ENCODE measurements at places on chromosomes 7 and 10. TPM values are rescaled to one million over a fixed set of nuclear protein-coding genes. Genes with fewer than 3 reads are reported as not detected.

DNA sequence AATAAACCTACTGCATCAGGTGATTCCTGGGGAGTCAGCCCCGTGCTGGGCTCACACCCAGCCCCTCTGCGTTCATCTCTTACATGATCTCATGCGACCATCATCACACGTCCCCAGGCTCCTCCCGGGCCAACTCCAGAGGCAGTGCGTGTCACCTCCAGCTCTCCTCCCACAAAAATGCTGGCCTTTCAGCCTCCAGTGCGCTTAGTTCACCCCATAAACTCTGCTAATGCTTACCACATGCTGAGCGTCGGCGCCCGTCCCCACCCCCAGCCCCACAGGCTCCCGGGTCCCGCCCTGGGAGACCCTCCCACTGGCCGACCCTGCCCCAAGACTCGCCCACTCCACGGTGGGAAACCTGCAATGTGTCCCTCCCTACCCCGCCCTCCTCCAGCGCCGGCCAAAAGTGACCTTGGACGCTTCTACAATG is 816 bp upstream of the SDK1 start:
- H3K4me1 ChIP-seq, result peaks cover 10% of the 10 kb centered on the region
- no peak for DNase-seq
- H3K36me3 ChIP-seq, result no peaks in the 10 kb centered on the region
- H3K4me3 ChIP-seq, result no peak overlapping the region

GRCh38 chr7:33862946-33863814 is 42.2 kb upstream of the BMPER start:
- DNase-seq, result no peak
- H3K27me3 ChIP-seq, result no peaks in the 10 kb centered on the region
- no peak overlapping the region for H3K27ac ChIP-seq
- no peak overlapping the region for H3K4me3 ChIP-seq

- H3K36me3 ChIP-seq, result peaks cover 8% of the 10 kb centered on the region
- no peak overlapping the region for H3K4me3 ChIP-seq
- H3K4me1 ChIP-seq, result peaks cover 22% of the 10 kb centered on the region
- no peak overlapping the region for H3K27ac ChIP-seq
- DNase-seq, result no peak
Observed at GRCh38 chr7:97025983-97026714, 1.5 kb upstream of the DLX5 start.

DNA sequence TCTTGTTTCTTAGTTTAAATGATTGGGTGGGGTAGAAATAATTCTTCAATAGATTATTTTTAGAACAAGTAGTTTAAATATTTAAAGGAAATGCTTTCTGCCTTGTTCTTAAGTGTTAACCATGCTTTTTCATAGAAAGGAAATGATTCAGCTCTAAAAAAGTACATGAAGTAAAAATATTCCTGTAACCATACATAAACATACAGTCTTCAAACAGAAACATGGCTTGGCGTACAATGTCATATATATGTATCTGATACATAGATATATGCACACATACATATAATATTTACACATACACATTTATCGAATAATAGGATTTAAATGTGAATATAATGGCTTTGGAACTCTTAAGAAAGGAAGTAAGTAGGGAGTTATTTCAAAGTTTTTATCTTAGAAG is 84.4 kb downstream of the RUNDC3B start:
- H3K36me3 ChIP-seq, result no peaks in the 10 kb centered on the region
- no peak overlapping the region for H3K4me3 ChIP-seq
- DNase-seq, result no peak
- H3K27me3 ChIP-seq, result peaks cover 3% of the 10 kb centered on the region
- no peaks in the 10 kb centered on the region for H3K4me1 ChIP-seq

DNA sequence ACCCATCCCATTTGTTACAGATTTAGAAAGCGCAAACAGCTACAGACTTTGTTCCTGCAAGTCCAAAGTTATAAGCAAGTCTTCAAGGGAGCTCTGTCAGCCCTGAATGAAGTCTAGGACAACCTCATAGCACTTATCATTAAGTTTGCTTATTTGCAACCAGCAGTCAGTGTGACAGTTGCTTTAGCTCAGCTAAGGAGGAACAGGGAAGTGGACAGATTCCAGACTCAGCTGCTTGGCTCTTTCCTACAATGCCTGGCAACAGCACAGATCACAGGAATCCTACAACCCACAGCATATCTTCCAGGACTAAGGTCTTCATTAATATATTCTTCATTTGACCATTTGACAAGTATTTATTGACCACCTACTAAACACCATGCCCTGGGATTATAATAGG is 17.4 kb upstream of the KIF5B start:
- no peak for DNase-seq
- H3K4me1 ChIP-seq, result no peaks in the 10 kb centered on the region
- H3K4me3 ChIP-seq, result no peak overlapping the region
- no peaks in the 10 kb centered on the region for H3K36me3 ChIP-seq
- H3K27ac ChIP-seq, result no peak overlapping the region

DNA sequence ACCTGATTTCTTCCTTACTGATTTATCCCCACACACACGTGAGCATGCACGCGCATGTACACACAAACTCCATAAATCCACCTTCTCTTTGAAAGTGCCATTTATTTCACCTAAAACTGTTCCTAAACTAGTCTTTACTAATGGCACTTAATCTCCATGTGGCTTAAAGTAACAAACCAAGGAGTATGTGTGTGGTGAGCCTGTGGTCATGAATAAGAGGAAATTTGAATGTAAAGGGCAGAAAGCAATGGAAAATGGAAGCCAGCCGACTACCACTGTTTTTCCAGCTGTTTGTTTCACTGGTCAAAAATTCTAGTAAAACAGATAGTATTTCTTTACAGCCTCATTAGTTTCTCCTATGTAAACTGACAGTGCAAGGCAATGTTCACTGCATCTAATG is 23.8 kb downstream of the SEMA3C start:
- DNase-seq, result no peak
- H3K36me3 ChIP-seq, result no peaks in the 10 kb centered on the region
- H3K4me3 ChIP-seq, result no peak overlapping the region
- no peaks in the 10 kb centered on the region for H3K4me1 ChIP-seq
- no peak overlapping the region for H3K27ac ChIP-seq
- no peaks in the 10 kb centered on the region for H3K27me3 ChIP-seq

DNA sequence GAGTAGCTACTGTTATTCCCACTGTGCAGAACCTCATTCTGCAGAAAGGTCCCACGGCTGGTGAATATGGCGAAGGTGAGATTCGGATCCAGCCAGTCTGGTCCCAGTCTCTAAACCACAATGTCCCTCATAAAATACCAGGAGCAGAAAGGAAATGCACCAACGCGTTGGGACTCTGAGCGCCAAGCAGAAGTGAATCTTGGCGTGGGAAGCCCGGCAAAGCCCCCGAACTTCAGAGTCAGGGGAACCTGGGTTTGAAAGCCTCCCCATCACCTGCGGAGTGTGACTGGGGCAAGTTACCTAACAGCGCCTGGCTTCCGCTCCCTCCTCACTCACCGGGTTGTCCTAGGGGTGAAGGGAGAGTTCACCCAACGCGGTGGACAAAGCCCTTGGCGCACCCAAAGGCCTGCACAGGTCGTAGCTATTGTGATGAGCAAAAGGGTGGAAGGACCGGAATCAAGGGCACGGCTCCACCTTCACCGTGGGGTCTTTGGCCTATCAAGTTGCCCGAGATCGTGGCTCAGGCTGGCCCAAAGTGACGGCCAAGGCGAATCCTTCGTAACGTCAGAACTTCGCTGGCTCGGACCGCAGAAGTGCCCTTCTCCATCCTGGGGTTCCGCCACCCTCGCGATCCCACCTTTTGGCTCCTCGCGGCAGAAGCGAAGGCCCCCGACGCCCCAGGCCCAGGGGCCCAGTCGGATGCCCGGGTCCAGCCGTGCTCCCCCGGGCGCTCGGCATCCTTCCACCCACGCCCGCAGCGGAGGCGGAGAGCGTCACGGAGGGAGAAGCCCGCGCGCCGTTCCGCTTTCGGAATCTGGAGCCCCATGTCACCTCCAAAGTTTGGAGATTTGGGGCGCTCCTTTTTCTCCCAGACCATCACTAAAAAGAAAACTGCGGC is 811 bp downstream of the RGS10 start:
- H3K4me1 ChIP-seq, result peaks cover 58% of the 10 kb centered on the region
- H3K27me3 ChIP-seq, result peaks cover 16% of the 10 kb centered on the region
- peak; percentile 54 for DNase-seq
- peak overlapping the region; percentile 81 for H3K4me3 ChIP-seq

- peaks cover 17% of the 10 kb centered on the region for H3K4me1 ChIP-seq
- DNase-seq, result no peak
- H3K27ac ChIP-seq, result no peak overlapping the region
- no peak overlapping the region for H3K4me3 ChIP-seq
Observed at GRCh38 chr10:118725886-118726500, 28.8 kb downstream of the CACUL1 start.

DNA sequence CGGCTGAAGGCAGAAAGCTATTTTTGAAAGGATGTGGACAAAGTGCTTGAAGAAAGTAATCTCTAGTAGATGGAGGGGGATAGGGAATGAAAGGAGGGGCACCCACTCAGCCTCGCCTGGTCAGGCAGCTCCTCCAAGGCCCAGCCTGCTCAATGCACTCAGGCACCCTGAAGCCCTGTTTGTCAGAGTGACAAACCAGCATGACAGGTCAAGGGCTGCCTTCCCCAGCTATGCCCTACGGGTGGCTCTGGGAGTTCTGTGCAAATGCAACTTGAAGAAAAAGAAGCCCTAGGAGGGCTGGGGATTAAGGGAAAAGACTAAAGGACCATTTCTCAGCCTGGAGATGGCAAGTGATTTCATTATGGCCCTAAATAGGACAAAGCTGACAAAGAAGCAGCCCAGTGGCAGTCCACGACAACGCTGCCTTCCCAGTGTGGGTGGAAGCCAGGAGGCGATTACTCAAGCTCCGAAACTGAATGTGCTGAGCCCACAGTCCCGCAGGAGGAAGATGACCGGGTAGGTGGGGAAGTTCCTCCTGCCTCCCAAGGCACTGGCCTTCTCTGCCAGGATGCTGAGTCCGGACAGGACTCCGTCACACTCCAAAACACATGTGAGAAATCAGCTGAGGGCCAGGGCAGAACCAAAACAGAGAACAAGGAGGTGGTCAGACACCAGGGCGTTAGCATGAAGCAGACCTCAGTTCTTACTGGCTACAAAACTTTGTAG is 16.3 kb downstream of the LIPA start:
- no peaks in the 10 kb centered on the region for H3K27me3 ChIP-seq
- H3K36me3 ChIP-seq, result peaks cover 3% of the 10 kb centered on the region
- H3K4me1 ChIP-seq, result no peaks in the 10 kb centered on the region

Gene CFAP43
- total RNA-seq, result 0.18 TPM

All from activated CD4-positive, alpha-beta memory T cell treated with anti-CD3 and anti-CD28 coated beads, Interleukin-2, amount 10 ng/mL, durations not matched to agents 7 days and 5 days (primary cell).